ENCODE measurements at places on chromosomes 6 and 20. TPM values are rescaled to one million over a fixed set of nuclear protein-coding genes. Genes with fewer than 3 reads are reported as not detected.

BICRAL gene
- 9.7 TPM for total RNA-seq

VPS52 gene
- 36.0 TPM for total RNA-seq

DTD1 gene
- 22.2 TPM for total RNA-seq

SPATS1 gene
- total RNA-seq, result not detected

SPDEF gene
- total RNA-seq, result not detected

TNFAIP3 gene
- total RNA-seq, result 11.0 TPM

FAM229B gene
- 27.9 TPM for total RNA-seq

SIRPG gene
- not detected for total RNA-seq

HLA-DOB gene
- total RNA-seq, result 0.56 TPM

ENPP1 gene
- total RNA-seq, result 8.6 TPM

NQO2 gene
- 35.1 TPM for total RNA-seq

TEAD3 gene
- total RNA-seq, result 56.8 TPM

HSPA12B gene
- total RNA-seq, result 0.26 TPM

CALHM5 gene
- total RNA-seq, result 9.7 TPM

CAPN11 gene
- not detected for total RNA-seq

CEP57L1 gene
- total RNA-seq, result 14.0 TPM

ZSCAN31 gene
- 2.6 TPM for total RNA-seq

PROKR2 gene
- total RNA-seq, result not detected

BPIFB1 gene
- total RNA-seq, result not detected

CGA gene
- total RNA-seq, result not detected

ARFGAP1 gene
- total RNA-seq, result 124 TPM

GTSF1L gene
- total RNA-seq, result not detected

SLC17A2 gene
- total RNA-seq, result not detected

WFDC13 gene
- not detected for total RNA-seq

TPMT gene
- 7.3 TPM for total RNA-seq

GRM1 gene
- total RNA-seq, result not detected

EFCAB8 gene
- total RNA-seq, result 0.51 TPM

PAX1 gene
- total RNA-seq, result not detected

CYP39A1 gene
- total RNA-seq, result 0.62 TPM

LBP gene
- total RNA-seq, result not detected

MUCL3 gene
- total RNA-seq, result not detected

EDN1 gene
- 10.6 TPM for total RNA-seq

RIMS1 gene
- 5.7 TPM for total RNA-seq

CST3 gene
- total RNA-seq, result 487 TPM

OTOR gene
- not detected for total RNA-seq

NRN1 gene
- total RNA-seq, result not detected

All from chondrocyte (in vitro differentiated cells).